CD4-positive, alpha-beta T cell (primary cell): ENCODE measurements at places on chromosomes 2 and 18.

GRCh38 chr2:189092936-189093335, 86.6 kb downstream of the COL5A2 start:
- DNase-seq: no peak

DNA sequence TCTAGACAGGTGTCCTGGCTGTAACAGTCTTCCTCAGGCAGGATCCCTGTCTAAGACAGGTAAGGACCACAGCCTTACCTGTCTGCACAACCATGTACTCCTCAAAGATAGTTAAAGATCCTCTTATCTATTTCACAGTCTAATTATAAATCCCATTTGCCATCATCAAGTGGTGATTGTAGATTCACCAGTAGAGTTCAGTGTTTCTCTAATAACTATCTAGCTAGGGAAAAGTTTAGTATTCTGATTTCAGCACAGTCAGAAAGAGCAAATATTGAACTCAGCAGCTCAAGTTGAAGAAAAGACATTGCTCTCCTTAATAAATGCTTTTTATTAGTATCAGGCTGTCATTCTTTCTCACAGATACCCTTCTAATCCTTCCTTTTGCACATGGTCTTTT, 1305.5 kb upstream of the NXPH2 start:
- no peak for DNase-seq

GRCh38 chr2:187502467-187502866, 51.8 kb downstream of the TFPI start:
- no peak for DNase-seq

DNA sequence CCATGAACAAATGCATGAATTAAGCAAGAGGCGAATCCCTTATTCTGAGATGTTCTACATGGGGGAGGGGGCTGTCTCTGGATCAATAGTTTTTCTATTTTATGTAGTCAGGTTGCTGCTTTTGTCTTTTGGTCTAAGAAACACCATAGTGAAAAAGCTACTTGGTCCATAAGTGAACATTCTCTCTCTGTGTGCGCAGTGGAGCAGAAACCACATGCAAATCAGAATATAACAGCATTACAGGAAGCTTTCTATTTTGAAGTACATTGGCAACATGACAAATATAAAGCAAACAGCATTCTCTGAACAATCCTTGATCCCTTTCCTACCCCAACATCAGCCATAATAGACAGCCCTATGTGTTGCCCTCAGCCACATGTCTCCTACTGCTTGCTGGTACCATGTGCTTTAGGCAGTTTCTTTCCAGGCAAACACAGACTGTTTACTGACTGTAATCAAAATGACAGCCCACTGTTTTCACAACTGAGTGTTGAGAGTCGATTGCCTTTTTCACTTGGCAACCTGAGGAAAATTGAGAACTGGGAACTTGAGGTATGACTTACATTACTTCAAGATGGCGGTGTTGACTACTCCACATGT, 10.6 kb downstream of the SCN3A start:
- no peak for DNase-seq

DNA sequence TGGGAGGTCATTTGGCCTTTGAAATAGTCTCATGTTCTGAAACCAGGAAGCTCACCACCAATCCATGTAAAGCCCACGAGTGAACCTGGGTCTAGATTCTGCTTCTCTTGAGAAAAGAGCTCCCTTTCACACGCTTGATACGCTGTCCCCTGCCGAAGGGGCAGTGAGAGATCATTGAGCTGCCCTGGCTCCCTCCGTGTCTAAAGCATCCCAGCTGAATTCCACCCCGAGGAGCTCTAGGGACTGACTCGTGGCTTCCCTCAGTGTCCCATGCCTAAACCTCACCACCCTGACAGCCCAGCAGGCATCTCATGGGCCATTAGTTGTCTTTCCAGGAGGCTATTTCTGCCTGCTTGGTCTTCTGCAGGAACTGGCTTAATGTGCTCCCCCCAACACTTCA, 68.6 kb downstream of the COL6A3 start:
- no peak for DNase-seq

- no peak for DNase-seq
Measured at GRCh38 chr2:112000399-112001135, 54.5 kb upstream of the TMEM87B start.

DNA sequence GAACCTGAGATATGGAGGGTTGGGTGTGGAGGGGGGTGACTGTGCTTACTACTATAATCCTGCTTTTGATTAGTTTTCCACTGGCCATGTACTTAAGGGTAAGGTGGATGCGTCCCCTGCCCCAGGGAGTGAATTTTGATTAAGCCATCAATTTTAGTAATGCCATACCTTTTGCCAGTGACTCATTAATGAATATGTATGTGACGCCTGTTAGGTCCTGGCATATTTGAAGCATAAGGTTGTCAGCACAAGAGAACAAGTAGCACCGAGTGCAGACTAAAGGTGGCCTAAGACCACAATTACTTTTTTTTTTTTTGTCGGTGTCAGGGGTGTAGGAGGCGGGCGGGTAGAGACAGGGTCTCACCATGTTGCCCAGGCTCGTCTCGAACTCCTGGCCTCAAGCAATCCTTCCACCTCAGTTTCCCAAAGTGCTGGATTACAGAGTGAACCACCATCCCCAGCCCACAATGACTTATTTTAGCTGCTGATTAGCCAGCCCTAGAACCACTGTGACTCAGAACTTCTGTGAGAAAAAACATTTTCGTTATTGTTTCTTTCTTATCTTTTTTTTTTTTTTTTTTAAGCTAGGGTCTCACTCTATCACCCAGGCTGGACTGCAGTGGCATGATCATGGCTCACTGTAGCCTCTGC, 7.0 kb downstream of the TANC1 start:
- DNase-seq: no peak

DNA sequence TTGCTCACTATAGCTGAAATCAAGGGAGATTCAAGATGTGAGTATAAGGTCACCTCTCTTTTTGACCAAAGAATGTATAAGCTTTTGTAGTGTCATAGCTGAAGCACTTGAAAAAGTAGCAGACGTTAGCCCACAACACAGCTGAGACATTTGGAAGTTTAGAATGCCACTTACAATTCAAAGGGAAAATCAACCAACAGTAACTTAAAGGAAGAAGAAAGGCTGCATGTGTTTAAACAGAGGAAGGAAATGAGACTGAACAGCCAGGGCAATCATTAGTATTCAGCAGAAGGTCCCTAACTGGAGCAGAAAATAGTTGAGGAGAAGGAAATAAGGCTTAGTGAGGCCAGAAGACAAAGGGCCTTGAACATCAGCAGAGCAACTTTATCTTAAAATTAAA, 23.5 kb upstream of the SCG2 start:
- DNase-seq: no peak

DNA sequence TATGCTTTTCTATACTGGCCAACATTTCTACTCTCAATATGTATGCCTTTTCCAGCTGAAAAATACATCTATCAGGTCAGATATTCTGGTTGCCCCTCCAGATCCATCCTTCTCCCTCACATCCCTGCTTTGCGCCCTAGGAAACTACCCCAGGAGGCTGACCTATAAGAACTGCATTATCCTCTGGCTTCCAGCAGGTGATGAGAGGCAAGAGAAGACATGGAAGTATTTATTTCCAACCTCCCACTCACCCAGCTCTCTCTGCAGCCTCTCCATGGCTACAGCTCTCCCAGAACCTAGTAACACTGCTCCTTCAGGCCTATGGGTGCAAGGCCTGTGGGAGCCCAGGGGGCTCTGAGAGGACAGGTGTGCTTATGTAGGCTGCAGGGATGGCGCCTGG, 42.9 kb downstream of the ARID5A start:
- no peak for DNase-seq
